ENCODE measurements at places on chromosomes 11 and 22.

DNA sequence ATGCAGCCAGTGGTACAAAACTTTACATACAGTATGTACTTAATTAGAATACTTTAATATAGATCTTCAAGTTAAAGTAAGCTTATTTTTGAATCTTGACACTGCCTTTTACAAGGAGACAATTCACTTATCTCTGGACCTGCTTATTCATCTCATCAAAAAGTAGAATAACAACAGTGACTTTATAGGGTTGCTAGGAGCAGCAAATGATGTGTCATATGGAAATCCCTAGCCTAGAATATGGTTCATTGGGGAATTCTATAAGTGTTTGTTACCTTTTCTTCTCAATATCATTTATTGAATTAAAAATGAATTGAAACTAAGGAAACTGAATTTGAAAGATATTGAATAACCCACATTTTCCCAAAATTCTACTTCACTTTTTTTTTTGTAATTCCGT lies 45.0 kb upstream of the FIBIN start:
- DNase-seq: no peak

DNA sequence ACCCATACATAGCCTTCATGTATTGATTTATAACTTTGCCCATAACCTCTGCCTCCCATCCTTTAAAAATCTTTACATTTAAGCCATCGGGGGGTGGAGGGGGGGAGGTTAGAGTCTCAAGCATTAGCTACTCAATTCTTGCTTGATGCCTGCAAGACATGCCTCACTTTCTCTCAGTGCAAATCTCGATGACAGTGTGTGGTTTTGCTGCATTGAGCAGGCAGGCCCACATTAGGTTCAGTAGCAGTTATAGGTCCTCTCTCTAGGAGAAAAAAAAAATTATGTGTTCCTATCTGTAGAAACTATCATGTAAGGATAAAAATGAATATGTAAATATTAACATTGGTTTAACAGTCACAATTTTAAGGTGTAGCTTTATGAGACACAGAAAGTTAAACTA lies 314.0 kb upstream of the ANO3 start:
- no peak for DNase-seq

- DNase-seq: no peak
Measured at GRCh38 chr22:27930331-27931060, 11.4 kb upstream of the PITPNB start.

DNA sequence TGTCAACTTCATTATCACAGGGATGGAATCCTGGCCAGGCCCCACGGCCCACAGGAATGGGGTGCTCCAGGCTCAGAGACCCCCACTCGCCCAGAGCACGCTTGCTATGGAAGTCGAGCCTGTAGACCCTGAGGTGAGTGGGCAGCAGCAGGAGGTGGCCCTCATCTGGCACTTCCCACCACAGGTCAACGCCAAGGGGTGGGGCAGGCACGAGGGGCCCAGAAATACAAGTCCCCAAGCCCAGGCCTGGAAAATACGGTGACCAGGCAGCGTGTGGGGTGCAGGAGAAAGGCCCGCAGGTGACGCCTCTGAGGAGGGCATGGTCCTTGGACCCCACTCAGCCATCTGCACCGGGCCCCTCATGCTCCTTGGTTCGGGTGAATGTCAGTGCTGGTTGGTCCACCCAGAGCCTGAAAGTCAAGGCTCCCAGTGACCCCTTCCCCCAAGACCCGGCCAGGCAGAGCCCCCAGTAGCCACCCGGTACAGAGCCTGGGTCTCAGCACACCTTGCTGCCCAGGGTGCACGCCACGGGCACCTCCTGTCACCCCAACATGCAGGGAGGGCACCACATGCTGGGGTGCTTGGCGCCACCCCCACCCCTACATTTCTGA lies 2.4 kb downstream of the MOB2 start:
- no peak for DNase-seq

DNA sequence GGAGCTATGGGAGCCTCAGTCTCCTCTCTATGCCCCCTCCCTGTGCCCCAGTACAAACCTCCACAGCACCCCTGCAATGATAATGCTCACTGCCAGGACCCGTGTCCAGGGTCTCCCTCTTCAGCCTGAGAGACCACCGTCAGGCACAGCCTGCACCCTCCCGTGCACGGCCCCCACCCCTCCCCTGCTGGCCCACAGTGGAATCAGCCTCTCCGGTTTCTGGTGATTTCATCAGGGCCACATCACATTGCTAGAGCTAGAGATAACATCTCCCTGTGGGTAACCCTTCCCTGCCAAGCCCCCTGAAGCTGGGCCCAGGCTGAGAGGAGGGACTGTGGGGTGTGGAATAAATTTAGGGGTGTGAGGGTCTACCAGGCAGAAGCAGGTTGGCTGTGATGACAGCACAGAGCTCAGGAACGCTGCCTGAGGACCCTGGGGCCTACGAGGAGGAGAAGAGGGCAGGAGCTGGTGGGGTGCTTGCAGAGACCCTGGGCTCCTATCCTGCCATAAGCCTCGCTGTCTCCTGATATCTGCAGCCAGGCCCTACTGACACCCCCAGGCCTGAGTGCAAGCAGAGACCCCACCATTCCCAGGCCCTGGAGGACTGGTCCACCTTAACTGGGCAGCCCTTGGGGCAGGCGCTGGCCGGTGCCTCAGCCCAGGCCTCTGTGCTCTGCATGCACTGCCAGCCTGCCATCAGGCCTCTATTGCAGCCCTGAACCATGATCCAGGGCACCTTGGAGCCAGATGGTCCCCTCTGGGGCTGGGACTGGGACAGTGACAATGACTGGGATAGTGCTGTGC lies at the start of gene KLHDC7B:
TSS of gene KLHDC7B (plus strand) at position 378 of the 804 bp plus-strand sequence. CDS start at position 723, 345 bp downstream.
- no peak for DNase-seq

DNA sequence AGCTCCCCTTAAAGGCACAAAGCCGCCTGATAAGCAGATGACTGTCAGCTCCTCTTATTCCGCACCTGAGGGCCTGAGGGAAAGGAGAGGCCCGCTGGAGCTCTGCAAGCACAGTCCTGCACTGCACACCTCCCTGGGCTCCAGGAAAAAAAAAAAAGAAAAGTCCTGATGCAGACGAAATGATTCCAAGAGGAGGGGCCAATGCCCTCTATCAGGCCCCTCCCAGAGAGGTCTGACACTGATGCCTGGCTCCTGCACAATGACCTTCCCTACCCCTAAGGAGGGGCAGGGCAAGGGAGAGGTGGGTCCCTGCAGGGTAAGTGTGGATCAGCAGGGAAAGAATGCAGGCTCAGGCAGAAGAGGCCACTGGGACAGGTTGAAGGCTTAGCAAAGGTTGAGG lies 572.7 kb downstream of the SOX6 start:
- DNase-seq: no peak

DNA sequence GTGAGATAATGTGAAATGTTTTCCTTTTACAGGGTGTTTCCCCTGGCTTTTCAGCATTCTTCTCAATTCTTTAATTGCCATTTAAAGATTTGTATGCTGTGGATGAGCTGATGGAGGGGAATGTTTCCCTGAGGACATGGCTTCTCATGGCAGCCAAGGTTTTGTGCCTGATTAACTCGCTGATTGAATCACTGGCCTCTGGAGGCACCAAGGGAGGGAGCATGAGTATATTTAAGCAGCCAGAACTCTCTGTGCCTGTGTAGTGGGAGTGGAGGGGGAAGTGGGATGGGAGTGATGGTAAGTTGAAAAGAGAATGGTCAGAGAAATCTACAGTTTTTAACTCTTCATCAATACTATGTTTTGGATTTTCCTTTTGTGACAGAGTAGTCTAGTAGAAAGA lies 88.7 kb downstream of the STIM1 start:
- DNase-seq: no peak

DNA sequence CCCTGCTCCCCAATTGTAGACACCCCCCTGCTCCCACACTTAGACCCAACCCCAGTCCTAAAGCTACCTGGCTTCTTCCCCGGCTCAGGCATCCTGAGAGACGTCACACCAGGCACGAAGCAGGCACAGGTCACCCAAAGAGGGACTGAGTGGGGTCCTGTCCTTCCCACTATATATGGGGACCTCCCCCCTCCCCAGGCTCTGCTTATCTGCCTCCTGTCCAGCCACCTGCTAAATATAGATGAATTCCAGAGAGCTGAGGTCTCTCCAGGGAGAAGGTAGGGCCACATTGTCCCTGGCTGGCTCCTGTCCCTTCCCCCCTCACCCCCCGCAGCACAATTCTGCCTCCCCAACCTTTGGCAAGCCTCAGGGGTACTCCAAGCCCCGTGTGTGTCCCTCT lies at the start of gene MYBPC3:
TSS of gene MYBPC3 (minus strand) at position 147 of the 400 bp plus-strand sequence. CDS start at position 92, 55 bp downstream.
- DNase-seq: no peak

DNA sequence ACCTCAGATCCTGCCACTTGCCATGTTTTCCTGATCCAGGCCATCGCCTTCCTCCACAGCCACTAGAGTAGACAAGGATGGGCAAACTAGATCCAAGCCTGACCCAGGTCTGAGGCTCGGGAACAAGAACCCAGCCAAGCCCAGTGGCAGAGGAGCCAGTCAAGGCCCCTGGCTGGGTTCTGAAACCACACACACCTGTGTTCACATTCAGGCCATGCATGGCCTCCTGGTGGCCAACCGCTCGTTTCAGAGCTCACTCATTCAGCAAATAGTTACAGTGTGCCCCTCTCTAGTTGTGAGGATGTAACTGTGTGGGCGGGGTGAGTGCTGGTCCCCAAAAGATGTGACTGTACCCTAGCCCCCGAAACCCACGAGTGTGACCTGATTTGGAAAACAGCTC lies 337.6 kb downstream of the CTTN start:
- no peak for DNase-seq

DNA sequence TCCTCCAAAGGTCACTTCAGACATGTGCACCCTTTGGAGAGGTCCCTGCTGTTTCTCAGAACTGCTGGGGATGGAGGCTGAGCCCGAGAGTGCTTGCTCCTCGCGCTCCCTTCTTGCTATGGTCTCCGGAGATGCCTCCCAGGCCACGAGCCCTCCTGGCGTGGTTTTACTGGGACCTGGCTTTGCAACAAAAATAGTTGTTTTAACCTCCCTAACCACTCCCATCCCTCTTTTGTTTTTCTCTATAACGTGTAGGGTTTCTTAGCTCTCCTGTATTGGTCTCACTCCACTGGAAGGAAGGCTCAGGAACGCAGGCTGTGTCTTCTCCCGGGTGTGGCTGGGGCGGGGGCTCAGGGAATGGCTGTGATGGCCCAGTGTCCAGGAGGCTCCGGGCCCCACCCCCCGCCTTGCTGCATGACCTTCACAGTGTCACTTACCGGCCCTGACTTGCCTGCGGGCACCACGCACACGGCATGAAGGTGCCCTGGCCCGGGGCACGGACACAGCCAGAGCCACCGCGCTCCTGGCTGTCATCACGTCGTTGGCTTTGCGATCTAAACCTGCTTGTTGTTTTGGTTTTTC lies 5.6 kb downstream of the PTDSS2 start:
- no peak for DNase-seq

DNA sequence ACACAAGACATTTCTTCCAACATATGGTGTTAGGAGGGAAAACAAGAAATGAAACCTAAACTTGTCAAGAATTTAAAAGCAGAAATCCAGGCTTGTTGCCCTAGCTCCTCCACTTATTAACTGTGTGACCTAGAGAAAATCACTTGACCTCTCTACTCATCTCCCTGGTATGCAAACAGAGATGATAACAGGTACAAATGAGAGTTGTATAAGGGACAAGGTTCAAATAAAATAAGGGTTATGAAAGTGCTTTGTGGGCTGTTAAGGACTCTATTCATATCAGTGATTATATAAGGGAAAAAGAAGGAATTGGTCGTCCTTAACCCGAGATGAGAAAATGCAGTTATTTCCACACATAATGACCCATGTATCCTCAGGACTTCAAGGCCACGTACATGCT lies 372.7 kb upstream of the TENM4 start:
- no peak for DNase-seq

DNA sequence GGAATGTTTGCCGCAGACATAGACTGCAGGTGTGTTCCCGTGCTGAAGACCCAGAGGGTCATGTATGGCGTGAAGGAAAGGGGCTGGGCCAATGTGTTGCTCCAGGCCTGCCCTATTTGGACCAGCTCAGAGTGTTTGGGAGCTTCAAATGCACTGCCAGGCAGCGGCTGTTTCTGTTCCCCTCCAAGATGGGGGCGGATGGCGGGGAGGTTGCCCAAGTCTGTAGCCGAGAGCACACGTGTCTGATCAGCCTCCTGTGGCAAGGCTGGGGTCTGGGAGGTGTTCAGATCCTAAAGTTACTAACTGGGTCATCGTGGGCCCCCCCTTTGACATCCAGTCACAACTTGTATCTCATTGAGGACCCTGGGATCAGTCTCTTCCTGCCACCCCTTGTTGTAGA lies 45.5 kb downstream of the CACNA1I start:
- no peak for DNase-seq

DNA sequence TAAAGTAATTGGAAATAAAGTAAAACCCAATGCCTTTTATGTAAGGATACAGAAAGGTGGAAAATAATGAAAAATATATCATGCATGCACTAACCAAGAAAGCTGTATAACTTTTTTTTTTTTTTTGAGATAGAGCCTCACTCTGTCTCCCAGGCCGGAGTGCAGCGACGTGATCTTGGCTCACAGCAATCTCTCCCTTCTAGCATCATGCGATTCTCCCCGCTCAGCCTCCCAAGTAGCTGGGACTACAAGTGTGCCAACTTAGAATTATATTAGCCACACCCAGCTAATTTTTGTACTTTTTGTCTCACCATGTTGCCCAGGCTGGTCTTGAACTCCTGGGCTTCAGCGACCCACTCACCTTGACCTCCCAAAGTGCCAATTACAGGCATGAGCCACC lies 4.5 kb downstream of the GGT5 start:
- DNase-seq: no peak

DNA sequence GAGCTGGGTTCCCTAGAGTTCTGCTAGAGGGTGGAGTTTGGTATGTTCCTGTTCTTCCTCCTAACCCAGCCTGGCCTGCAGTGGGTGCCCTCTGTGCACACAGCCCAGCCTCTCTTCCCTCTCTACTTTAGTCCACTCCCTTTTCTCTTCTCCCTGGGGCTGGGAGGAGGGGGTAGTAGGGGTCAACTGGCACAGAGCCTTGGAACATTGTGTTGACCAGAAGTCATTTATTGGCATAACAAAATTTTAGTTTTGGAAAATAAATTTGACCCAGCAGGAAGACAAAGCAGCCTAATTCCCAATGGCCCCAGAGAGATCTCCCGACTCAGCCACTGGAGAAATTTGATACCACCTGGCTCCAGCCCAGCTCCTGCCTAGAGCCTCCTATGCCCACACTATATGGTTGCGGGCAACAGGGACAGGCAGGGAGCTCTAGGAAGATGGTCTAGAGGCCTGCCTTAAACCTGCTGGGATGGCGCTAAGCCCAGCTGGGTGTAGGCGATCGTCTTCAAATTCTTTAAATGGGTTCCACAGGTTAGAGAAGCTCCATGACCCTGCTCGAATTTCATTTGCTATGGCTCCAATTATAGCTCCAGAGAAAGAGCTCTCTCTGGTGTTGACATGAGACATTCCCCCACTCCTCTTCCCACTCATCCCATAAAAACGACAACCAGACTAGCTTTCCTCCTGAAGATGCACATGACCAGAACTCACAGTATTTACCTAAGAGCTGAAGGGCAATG lies 9.9 kb downstream of the PCSK7 start:
- DNase-seq: no peak

All from NCI-H1694 (cell line).